HS-27A (cell line): ENCODE measurements at places on chromosomes 2 and 18.

DNA sequence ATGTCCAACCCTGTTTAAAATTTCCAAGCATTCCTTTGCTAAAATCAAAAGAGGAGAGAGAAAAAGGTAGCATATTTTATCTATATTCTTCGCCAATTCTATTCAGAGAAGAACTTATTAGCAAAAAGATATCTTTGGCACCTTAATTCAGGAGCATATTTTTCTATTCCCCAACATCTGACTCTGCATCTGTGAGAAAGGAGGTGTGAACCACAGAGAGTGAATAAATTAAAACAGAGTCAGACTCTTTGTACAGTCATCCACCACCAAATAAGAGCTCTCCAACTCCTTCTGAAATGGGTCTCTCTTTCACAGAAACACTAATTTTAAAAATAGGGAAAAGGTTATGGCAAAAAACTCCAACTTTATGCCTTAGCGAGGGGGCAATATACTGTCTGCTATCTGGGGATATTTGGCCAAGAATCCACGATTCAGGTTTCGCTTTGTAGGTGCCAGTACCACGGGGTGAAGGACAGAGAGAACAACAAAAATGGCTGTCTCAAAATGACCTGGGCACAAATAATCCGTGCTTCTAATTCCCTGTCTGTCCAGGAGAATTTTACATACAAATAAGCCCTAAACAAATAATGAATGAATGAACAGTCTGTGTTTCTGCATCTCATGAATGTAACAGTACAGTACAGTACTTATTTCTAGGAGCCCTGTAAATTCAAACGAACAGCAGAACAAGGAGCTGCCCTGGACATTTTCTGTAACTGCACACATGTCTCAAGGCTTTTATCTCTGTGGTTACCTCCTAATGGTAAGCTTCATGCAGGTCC lies 43.4 kb downstream of the EPB41L3 start:
- no peak for DNase-seq

- no peak for DNase-seq
Measured at GRCh38 chr2:29879456-29879855, 41.9 kb downstream of the ALK start.

GRCh38 chr2:37842732-37843440 lies 82.2 kb upstream of the RMDN2 start:
- DNase-seq, result no peak

DNA sequence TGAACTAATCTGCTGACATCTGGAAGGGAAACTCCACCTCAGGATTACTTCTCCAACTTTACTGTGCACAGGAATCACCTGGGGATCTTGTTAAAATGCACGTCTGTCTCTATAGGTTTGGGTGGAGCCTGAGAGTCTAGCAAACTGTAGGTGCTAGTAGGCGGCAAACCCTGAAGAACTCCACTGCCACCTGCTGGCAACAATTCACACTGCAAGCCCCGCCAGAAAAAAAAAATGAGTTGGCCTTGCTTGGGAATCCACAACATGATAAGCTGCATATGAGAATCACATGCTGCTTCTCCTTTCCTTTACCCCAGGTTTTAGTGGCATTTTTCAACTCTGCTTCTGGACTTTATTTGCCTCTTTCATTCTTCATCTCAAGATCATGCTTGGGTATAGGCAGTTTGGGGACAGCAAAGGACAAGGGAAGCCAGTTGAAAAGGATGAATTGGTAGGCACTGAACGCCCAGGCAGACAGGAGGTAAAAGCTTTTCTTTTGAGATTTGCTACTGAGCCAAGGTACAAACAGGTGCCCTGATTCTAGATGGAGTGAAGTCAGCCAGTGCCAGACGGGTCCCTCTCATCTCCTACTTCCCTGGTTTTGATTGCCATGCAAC lies 88.8 kb downstream of the VIT start:
- DNase-seq, result peak; percentile 33

GRCh38 chr18:43887491-43887890 lies 610.2 kb upstream of the SYT4 start:
- no peak for DNase-seq

DNA sequence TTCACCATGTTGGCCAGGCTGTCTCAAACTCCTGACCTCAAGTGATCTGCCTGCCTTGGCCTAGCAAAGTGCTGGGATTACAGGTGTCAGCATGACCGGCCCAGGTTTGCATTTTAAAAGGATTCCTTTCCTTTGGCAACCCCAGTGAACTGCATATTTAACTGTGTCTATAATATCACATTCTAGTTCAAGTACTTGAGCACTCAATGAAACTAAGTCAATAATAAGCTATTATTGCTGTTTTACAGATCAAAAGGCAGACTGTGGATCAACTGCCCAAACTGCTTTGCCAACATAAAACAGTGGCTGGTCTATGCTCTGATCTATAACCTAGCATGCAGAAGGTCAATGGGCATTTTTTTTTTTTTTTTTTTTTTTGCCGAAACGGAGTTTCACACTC lies 144.5 kb downstream of the USP34 start:
- DNase-seq, result no peak

- no peak for DNase-seq
Measured at GRCh38 chr2:200305797-200306195, 697 bp upstream of the SPATS2L start.

DNA sequence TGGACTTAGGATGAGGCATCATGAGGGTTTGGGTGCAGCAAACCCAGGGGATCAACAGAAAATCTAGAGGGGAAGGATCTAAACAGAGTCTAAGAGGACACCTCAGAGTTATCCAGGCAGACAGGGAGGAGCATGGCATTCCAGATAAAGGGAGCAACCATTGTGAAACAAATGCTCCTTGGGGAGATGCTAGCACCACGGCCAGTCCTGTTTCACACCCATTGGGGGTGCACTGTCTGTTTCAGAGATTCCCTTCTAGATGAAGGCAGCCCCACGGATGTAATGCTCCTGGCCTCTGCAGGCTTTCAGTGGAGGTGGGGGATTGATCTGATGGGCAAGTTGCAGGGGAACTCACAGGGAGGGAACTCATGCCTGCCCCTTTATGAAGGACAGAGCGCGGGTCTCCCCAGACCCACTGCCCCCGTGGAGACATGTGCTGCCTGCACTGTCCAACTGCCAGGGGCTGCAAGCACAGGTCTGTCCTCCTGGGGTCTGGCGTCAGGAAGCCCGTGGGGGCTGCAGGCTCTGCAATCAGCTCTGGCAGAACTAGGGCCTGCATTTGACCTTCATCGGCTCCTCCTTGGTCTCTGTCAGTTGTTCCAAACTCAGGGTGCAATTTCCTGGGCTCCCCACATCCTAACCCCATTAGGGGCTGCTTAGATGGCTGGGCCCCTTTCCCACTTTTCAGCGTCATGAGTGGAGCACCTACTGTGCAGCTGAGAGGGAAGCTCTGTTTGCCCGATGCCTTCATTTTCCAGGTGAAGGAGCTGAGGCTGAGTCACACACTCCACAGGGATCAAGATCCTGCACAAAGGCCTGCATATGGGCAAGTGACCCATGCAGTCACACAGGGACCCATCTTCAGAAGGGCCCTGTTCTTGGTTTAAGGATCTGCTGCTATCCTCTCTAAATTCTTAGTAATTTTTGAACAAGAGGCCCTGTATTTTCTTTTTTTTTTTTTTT lies 163.4 kb downstream of the ARL4C start:
- DNase-seq, result no peak

DNA sequence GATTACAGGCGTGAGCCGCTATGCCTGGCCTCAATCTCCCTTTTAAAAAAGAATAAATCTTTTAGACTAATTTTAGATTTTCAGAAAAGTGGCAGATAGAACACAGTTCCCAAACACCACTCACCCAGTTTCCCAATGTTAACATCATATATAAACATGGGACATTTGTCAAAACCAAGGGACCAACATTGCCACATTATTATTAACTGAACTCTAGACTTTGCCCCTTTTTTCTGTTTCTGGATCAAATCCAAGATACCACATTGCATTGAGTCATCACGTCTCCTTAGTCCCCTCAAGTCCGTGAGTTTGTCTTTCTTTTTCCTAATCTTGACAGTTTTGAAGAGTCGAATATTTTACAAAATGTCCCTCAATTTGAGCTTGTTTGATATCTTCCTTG lies 2.4 kb downstream of the C2orf42 start:
- DNase-seq, result no peak

GRCh38 chr18:48186131-48186766 lies 222.9 kb downstream of the ZBTB7C start:
- no peak for DNase-seq
